Bone marrow (tissue), 2 donors: ENCODE measurements at places on chromosomes 12 and 14.

DNA sequence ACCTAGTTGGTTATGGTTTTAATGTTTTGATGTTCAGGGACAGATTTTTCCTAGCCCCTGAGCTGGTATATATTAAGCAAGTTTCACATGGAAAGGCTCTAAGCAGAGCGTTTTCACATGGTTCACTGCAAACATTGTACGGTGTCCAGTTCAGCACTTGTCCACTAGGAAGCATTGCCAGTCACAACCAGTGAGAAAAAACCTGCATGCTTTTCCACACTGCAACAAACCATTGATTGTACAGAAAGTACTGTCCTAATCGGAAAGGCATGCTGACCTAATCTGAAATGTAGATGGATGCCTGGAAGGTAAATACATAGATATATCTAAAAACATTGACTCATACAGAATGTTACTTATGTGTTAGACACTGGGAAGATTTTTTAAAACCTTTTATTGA, 25.0 kb upstream of the NPAS3 start:
- no peak for DNase-seq

DNA sequence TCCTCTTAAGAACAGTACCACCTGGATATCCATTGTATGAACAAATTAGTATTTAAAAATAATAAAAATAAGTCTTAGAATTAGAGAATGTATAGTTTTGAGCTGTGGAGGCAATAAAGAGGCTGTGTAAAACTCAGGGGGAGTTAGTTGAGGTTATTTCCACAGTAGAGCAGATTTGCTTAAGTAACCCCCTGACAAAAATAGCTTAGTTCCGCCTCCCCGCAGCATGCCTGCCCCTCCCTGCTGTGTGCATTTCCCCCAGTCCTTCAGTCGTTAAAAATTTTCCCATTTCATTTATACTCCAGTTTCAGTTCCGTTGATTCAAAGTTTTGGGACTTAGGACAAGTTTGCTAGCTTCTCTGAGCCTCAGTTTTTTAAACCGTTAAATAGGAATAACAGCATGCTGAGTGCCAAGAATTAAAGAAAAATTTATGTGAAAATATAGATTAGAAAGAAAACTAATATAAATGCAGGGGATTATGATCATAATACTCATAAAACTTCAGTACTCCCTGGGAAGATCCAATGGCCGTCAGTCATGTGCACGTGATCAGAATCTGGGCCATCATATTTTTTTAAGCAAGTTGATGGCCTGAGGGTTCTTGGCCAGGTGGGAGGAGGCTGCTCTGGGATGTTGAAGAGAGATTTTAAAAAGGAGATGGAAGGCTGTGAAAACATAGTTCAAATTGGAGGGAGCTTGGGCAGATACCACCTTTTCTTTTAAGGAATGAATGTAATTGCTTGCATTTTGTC, 14.5 kb upstream of the SLC38A2 start:
- DNase-seq: no peak

GRCh38 chr12:47110718-47111391, 31.1 kb upstream of the AMIGO2 start:
- no peak for DNase-seq

- peak; percentile 48 for DNase-seq
Observed at GRCh38 chr14:50560931-50561285, 963 bp downstream of the ATL1 start.

DNA sequence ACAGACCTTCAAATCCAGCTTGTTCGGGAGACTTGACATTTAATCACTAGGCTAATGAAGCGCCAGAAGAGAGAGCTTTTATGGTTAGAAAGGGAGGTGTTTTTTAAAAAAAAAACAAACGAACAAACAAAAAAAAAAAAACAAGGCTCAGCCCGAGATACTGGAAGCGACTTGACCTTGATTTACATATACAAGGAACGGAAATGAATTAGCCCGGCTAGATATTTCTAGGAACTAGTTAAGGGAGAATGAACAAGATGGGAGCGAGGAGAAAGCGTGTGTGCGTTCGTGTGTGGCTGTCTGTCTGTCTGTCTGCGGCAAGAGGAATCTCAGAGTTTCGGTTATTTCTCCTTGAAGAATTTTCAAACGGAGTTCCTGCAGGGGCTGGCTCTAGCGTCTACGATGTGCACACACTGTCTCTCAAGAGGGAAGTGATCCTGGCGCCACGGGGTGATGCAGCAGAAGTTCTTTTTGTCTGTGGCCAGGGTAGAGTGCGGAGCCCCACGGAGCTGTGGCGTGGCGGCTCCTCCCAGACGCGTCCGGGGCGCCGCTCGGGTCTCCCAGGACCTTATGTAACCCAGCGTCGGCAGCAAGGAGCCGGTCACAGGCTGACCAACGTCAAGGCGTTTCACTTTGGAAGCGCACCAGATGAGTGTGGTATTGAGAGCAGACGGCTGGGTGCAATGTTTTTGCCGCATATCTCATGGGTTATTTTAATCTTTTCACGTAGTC, 18.8 kb downstream of the SOCS2 start:
- DNase-seq: peak; percentile 26

DNA sequence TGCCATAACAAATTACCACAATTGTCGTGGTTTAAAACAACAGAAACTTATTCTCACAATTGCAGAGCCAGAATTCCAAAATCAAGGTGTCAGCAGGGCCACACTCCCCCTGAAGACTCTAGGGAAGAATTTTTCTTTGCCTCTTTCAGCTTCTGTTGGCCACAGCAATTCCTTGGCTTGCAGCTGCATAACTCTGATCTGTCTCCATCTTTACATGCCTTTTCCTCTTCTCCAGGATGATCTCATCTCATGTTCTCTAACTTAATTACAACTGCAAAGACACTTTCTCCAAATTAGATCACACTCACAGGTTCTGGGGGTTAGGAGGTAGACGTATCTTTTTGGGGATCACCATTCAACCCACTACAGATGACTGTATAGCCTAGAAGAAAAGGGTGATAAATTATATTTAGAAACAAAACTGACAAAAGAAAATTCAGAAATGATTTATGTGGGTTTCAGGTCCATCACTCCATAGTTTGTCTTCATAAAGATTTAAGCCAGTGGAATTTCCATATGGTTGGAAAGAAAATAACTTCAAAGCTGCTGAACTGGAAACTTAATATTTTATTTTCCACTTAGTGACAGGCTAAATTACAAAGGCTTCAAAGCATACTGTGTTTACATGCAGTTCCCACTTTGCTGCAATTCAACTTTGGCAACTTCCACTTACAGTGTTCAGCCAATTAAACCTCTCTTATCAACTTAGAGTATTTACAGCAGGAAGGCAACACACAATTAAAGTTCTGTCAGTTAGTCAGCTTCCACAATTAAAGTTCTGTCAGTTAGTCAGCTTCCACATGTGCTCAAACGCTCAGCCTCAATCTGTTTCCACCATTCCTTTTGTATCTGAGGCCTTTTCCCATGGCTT, 213.3 kb downstream of the EPS8 start:
- DNase-seq: peak; percentile 60

- DNase-seq: no peak
Observed at GRCh38 chr14:76708771-76709170, 52.5 kb upstream of the VASH1 start.

DNA sequence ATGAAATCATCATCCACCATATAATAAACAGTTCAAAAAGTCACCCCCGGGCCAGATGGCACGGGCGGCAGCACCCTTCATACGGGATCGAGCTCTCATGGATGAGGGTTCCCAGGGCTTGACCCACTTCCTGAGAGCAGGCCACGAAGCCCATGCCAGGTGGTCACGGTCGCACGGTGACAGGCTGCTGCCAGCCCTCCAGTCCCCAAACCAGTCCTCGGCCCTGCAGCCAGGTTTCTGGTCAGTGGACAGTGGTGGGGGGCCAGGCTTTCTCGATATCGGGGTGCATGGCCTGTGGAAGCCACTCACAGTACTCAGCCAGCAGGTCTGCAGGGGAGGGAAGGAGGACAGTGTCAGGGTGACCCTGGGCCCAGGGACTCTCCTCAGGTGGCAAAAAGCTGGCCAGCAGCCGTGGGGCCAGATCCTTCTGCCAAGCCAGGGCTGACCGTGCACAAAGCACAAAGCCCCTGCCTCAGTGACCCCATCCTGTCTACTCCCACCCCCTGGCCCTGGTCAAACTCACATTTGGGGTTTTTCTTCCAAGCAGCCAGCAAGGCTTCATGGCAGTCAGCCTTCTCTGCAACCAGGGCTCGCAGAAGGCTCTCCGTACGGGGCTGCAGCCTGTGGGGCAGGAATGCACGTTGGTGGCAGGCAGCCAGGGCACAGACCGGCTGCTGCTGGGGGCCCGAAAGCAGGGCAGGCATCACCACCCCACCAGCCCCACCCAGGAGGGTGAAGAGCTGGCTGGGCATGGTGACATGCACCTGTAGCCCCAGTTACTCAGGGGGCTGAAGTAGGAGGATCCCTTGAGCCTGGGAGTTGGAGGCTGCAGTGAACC, 33.3 kb upstream of the UBC start:
- no peak for DNase-seq

DNA sequence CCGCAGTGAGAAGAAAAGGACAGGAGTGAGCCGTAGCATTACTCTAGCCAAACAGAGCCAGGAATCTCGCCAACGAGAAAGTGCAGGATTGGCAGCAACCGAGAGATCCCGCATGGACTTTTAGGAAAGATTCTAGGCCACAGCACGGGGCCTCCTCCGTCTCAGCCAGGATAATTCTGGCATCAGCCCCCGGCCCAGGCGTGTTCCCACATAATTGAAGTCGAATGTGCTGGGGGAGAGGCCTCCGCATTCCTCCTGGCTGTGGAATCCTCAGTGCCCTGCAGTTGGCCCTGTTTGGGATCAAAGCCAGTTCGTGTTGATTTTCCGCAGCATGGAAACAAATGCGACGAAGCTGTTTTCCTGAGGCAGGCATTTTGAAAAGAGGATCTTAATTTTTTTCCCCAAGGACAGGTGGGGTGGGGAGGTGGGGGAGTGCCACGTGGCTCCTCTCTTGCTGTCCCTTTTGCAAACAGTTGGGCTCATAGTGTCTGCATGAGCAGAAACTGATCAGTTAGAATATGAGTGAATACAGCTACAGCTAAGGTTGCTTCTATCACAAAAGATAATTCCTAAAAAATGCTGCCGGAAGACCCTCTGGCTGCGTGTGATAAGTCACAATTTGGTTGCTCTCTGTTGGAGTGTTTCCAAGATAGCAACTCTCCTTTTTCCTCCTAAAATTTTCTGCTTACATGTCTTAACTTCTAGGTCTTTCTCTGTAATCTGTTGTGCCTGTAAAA, 37.3 kb upstream of the ATXN2 start:
- no peak for DNase-seq

DNA sequence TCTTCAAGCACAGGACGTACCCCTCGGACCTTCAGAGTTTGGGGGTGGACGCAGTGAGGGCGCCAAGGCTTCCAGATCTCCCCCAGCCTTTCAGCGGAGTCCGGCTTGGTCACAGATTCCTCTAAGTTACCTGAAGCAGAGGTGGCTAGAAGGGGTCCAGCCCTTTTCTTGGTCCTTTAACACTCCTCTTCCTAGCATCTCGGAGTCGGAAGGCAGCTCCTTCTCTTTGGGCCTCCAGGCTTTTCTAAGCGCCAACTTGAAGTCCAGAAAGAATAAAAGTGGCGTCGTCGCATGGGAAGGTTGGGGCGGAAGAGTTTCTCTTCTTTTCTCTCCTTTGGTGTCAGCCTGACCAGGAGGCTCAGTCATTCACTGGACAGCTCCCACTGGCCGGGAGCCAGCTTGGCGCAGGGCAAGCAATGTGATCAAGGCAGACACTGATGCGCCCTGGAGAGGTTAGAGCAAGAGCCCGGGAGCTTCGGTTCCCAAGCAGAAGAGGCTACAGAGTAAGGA, 9.6 kb downstream of the OR6S1 start:
- no peak for DNase-seq

- DNase-seq: no peak
Observed at GRCh38 chr12:46574847-46575246, 202.3 kb upstream of the SLC38A2 start.

GRCh38 chr14:98826618-98827017, 445.4 kb downstream of the BCL11B start:
- no peak for DNase-seq

DNA sequence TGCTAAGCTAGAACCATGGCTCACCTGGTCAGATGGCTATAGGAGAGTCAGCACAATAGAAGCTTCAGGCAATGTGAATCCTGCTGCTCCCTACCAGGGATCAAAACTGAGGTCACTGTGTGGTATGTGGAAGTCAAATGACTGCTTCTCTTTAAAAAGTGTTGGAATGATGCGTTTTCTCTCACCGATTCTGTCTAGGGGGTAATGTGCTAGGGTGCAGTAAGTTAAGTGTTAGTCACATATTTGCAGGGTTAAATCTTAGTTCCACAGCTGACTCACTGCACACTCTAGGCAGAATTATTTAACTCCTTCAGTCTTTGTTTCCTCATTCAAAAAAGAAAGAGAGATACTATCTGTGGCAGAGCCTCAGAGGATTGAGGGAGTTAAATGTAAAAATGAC, 696.6 kb downstream of the DIO2 start:
- DNase-seq: no peak

DNA sequence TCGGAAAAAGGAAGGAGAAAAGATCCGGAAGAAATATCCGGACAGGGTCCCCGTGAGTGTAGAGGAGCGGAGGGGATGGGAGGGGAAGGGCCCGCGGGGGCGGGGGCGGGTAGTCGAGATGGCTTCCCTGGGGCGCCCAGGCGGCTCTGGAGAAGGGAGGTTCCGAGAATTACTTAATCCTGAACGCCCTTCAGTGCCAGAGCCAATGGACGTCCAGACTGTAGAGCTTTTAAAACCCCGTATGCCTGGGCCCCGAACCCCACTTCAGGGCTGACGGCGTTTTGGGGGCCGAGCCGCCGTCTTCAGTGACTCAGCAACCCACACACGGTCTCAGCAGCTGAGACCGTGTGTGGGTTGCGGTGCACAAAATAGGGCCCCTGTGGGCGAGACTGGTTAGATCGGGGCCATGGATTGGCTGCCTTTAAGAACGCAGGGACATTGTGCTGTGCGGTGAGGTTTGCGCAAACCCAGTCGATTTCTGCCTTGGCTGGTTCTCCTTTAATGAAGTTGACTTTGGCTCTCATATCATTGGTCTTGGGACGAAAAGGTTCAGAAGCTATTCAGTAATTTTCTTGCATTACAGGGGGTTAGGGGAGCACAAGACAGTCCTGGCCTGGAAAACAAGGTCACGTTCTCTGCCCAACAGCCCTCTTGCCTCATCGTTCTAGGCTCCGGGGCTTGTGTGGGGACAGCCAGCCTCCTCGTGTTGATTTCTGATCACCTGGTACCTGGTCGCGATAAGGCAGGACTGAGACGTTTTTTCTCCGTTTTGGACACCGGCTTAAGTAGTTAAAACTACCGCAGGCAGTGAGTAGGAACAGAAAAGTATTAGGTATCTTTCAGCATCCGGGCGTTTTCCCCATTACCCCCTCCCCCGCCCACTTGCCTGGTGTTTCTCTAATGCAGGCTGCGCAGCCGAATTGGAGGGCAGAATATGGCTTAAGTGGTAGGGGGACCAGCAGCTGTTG, 775 bp downstream of the GABARAPL1 start:
- DNase-seq: peak; percentile 92

GRCh38 chr12:92036061-92036620, 109.5 kb downstream of the BTG1 start:
- DNase-seq: no peak

- DNase-seq: no peak
Observed at GRCh38 chr12:67794161-67794560, 145.6 kb downstream of the DYRK2 start.

DNA sequence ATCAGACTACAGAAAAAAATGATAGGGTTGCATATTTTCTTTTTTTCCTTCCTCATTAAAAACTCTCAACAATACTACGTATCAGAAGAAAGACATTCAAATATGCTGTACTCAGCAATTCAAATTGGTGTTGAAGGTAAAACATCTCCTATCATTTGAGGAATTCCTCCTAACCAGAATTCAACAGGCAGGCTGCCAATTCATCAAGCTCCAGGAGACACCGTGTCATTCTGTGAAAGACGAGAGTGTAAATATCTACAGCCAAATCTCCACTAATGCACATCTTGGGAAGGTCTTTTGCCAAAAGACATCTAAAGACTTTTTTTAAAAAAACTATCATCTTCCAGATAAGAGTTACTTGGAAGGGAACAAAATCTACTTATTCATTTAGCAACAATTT, 26.6 kb downstream of the NT5DC3 start:
- no peak for DNase-seq
